Tibial nerve (tissue), 4 donors: ENCODE measurements at places on chromosomes 2 and 18. TPM values are rescaled to one million over a fixed set of nuclear protein-coding genes. Genes with fewer than 3 reads are reported as not detected.

DNA sequence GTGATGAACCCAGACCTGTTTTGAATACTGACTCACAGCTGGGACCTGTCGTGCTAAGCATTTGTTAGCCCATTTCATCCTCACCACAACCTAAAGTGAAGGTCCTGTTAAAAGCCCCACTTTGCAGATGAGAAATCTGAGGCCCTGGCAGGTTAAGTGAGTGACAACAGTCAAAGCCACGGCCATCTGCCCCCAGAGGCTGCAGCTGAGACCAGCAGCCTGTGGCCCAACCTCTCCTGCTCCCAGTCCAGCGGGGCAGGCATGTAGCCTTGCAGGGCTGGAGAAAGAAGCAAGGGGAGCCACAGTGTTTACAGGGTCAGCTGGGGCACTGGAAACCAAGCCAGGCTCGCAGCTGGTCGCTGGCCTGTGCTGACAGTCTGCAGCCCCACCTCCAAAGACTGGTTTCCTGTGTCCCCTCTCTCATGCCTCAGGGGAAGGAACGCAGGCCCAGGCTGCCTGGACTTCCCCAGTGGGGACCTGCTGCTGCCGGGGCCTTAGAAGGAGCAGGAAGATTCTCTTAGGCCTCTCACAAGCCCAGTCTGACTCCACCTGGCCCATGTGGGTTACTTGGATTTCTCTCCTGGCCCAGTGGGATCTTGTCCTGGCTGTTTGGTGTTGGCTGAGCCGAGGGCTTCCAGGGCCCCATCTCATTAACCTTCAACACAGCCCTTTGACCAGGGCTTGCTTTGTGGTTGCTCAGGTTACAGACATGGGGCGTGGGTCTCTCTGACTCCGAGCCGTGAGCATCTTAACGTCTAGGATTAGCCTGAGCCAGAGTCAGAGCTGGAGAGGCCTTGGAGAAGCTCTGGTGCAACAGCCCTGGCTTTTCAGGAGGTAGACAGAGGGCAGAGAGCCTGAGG lies 1.7 kb downstream of the INPP5D start:
- no peak for DNase-seq

DNA sequence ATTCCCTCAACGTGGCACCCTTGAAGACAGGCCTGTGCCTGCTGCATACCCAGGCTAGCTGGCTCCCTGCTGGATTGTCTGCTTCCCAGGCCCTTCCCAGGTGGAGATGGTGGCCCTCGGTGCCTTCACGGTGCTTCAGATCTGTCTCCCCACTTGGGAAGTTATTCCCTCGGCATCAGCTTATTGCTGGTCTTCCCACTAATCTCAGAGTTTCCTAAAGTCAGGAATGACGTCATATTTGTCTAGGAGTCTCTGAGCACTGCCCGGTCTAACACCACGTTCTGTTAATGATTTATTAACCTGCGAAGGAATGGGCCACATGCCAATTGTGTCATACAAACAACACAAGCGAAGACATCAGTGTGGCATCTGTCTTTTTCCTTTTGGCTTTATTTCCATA lies 269.8 kb upstream of the ID2 start:
- DNase-seq, result no peak

Gene CHRNA1
- not detected for total RNA-seq

DNA sequence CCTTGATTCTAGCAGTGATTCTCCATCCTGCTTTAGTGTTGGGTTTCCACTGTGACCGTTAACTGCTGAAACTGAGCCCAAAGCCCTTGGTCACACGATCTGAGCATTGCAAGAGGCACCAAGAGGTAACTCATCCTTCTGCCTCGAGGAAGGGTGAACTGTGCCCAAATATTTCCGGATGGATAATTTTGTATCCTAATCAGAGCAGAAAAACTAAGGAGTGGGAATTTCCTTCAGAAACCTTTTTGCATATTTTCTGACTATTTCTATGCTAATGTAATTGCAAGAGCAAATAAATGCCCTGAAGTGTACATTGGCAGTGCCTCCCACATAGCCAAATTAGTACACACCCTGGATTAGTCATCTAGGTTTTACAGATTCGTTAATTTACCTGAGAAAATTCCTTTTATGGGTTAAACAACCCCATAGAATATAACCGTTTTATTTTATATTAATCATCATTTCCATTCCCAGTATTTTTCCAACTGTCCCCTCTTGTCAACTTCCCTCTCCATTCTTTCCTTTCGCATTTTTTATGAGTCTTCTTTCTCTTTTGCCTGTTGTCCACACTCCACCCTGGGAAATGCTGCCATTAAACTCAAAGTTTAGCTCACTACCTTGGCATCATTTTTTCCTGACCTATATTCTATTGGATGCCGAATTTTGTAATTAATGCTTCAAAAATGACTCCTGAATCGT lies 31.7 kb upstream of the COBLL1 start:
- no peak for DNase-seq

DNA sequence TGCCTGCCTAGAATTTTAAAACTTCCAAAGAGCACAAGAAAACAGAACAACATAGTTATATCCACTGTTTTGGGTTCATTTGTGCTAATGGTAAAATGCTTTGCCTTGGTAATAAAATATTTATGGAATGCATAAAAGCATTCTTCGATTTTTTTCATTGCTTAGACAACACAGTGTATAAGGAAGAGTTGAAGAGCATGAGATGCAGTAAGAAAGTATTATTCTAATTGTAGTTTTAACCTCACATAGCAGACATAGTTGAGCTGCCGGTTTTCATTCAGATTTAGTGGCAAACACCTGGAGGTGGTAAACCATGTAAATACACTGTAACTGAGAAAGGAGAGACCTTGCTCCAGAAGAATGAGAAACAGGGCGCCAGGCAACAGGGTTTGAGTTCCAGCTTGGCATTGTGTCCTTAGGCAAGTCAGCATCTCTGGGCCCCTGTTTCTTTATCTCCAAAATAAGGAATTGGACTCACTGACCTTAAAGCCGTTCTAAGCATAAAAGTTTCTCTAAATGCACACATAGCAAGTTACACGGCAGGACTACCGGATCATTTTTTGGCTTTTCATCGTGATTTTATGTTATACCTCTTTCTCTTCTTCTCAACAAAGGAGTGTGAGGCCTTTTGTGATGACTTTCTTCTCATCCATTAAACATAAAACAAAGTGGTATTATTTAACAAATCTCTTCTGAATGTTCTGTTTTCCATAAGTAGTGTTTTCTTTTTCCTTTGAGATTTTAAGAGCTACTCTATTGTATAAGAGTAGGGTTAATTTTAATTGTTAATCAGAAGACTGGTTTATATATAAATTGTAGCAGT lies 7.9 kb downstream of the UGP2 start:
- no peak for DNase-seq

DNA sequence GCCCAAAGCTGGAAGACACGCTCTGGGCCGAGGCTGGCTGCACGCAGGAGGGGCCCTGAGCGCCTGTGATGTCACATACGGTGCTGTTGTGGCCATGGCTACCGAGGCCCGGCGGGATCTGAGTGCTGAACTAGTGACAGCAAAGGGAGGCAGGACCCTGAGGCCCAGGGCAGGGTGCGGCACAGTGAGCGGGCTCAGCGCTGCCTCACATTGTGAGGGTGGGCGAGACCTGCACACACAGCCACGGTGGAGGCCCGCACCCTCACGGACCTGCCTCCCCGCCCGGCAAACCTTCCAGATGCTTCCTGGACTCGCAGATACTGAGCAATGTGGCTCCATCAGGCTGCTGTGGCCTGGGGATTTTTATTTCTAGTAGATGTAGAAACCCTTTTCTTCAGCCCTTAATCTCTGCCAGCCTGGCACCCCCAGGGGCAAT lies 133.8 kb upstream of the CTDP1 start:
- DNase-seq, result no peak
